ENCODE measurements at places on chromosomes 13 and 19.

GRCh38 chr19:23558541-23558940, 128.5 kb downstream of the ZNF675 start:
- DNase-seq: no peak

GRCh38 chr19:8233370-8233769, 24.2 kb downstream of the CERS4 start:
- DNase-seq: no peak

DNA sequence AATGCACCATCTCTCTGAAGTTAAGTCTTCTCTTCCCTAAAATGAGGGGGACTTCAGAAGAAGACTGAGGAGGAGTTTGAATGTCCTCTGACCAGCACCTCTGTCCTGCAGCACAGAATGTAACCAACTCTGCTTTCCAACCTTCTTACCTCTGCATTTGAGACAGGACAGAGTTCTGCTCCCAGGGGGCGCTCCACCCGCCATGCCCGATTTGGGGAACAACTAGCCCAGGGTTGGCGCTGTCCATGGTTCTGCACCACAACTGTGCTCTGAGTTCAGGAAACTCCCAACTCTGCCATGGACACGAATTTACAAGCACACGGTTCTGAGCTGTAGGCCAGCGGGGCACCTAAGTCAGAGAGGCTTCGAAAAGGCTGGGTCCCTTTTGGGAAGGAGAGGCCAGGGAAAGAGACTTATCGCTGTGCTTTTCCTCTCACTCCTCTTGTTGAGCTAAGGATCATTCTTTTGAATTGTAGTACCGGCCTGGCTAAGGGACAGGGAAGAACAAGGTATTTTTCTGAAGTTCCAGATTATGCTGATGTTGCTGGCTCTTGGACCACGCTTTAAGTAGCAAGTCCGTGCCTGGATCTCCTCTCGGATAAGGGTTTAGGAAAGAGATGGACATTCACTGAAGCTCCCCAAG, 22.2 kb downstream of the SIGLEC5 start:
- no peak for DNase-seq

- DNase-seq: no peak
Observed at GRCh38 chr13:109156181-109156935, 526.9 kb downstream of the MYO16 start.

DNA sequence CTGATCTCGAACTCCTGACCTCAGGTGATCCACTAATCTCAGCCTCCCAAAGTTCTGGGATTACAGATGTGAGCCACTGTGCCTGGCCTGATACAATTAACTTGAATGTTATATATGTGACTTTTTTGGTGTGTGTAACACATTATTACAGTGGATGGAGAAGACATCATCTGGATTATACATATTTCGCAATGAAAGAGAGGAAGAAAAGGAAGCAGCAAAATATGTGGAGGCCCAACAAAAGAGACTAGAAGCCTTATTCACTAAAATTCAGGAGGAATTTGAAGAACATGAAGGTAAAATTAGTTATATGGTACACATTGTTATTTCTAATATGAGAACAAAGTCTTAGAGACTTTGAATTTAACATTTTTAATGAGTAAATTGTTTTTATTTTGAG, 55.5 kb downstream of the BRCA2 start:
- no peak for DNase-seq

GRCh38 chr19:48999481-49000325, 6.0 kb downstream of the RUVBL2 start:
- no peak for DNase-seq

- DNase-seq: peak; percentile 9
Observed at GRCh38 chr13:26614721-26615120, 57.2 kb downstream of the WASF3 start.

DNA sequence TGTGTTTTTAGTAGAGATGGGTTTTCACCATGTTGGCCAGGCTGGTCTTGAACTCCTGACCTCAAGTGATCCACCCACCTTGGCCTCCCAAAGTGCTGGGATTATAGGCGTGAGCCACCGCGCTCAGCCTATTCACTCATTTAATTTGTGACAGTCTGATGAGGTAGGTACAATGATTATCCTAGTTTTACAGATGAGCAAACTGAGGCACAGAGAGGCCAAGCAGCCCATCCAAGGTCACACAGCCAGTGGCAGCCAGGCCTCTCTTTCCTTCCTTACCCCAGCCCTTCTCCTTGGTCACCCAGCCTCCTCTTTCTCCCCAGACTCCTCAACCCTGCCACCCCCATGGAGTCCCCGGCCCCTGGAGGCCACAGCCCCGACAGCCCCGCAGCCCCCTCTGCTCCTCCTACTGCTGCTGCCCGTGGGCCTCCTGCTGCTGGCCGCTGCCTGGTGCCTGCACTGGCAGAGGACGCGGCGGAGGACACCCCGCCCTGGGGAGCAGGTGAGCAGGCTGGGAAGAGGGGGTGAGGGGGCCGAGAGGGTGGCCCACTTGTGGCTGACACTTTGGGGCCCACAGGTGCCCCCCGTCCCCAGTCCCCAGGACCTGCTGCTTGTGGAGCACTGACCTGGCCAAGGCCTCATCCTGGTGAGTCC, 6.1 kb downstream of the FLT3LG start:
- DNase-seq: no peak

All from anterior cingulate cortex (tissue), 58 donors.